ENCODE measurements at places on chromosomes 2 and 18.

GRCh38 chr18:12857991-12858544, 26.0 kb downstream of the PTPN2 start:
- no peak for DNase-seq

GRCh38 chr2:137772451-137772850, 191.8 kb upstream of the HNMT start:
- no peak for DNase-seq

DNA sequence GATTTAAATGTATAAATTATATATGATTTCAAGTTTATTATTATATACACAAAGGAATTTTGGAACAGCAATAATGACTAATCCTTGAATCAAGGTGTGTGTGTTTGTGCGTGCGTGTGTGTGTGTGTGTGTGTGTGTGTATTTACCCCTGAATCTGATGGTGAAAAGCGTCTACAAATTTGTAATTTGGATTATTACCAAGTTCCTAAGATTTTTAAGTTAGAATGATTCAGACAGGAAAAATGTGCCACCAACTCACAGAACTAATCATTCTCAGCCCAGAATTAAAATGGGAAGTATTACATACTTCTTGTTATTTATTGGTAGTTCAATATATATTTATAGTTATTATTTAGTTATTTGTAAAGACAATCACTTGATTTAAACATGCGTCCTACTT, 12.3 kb downstream of the CALCRL start:
- no peak for DNase-seq

GRCh38 chr2:188623995-188624643, 332.4 kb downstream of the GULP1 start:
- no peak for DNase-seq

GRCh38 chr2:240734756-240735155, 43.1 kb downstream of the AQP12A start:
- DNase-seq = no peak

- no peak for DNase-seq
These were observed 3.3 kb downstream of the PDCD1 start for GRCh38 chr2:241855245-241855887.

- no peak for DNase-seq
These were observed 21.7 kb downstream of the CLASP1 start for GRCh38 chr2:121627525-121628050.

- no peak for DNase-seq
These were observed 69.9 kb upstream of the SLC1A4 start for GRCh38 chr2:64919261-64919660.

- no peak for DNase-seq
These were observed 89.6 kb downstream of the ACAA2 start for GRCh38 chr18:49723648-49724180.

DNA sequence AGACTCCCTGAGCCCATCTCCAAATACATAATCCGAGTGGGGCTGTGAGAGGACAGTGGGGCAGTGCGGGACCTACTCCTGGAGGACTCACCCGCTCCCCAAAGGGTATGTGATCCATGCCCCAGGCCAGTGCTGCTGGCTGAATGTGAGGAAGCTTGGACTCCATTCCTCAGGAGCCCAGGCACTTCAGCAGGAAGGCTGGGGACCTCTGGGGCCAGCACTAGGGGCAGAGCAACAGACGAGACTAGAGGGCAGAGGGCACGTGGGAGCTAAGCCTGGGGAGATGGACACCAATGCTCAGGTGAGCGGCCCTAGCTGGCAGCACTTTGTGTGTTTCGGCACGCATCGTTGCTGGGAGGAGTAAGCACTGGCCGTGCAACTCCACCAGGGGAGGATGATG, 84.9 kb downstream of the MALT1 start:
- DNase-seq = no peak

GRCh38 chr2:100182494-100183361, 40.3 kb upstream of the AFF3 start:
- DNase-seq = no peak

DNA sequence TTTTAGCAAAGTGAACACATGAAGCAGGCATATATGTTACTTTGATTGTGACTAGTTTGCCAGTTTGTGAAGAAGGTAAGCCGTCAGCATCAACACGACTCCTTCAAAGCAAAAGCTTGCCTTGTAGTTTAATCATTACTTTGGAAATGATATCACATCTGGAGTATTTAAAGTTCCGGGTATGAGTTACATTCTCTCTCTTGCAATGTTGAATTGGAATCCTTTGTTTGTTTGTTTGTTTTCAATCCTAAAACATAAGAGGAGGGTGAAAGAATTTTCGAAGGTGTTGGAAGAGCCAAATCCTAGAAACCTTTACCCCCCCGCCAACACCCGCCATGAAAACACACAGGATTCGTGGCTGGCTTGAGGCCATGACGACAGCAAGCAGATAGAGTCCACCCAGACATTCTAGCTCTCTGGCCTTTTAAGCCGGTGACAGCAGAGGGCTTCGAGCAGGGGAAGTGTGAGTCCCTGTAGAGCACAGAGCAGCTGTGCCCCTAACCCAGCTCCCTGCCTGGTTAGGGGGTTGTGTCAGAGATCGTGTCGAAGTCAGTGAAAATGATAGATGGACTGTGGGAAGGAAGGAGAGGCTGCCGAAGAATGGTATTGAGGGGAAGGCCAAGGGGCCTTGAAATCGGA, 103.8 kb upstream of the SMIM21 start:
- no peak for DNase-seq

DNA sequence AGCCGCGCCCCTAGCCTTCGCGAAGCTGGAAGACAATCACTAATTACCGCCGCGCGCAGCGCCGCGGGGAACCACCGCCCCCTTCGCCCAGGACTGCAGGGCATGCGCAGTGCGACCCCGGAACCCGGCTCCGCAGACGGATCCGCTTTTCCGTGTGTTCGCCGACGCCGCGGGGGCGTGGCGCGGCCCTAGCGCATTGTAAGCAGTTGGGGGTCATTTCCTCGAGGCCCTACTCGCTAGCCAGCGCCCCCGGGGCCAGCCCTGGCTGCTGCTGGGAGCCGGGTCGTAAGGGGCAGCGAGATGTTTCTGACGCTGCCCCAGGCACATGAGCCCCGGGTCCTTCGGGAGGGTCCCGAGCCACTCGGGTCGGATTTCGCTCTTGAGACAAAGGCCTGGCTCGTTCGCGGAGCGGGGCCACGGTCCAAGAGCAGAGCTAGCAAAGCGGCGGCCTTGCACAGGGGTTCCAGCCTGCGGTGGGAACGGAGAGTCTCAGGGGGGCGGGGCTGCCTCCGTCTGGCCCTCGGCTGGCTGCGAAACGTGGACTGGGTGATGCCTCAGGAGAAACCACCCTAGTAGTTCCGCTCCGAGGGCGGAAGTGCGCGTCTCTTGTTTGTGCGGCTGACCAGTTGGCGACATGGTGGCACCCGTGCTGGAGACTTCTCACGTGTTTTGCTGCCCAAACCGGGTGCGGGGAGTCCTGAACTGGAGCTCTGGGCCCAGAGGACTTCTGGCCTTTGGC, at the start of the genes ELP2 and SLC39A6:
TSS of gene ELP2 (plus strand) at position 600 of the 739 bp plus-strand sequence. CDS start at position 635, 35 bp downstream.
TSS of gene SLC39A6 (minus strand) at position 41 of the 739 bp plus-strand sequence. CDS start 2,333 bp downstream, outside the sequence.
- DNase-seq = peak; percentile 58

GRCh38 chr2:70729647-70730046, 38.4 kb downstream of the ADD2 start:
- DNase-seq = no peak

GRCh38 chr2:108215794-108216211, 24.0 kb upstream of the SULT1C3 start:
- no peak for DNase-seq

DNA sequence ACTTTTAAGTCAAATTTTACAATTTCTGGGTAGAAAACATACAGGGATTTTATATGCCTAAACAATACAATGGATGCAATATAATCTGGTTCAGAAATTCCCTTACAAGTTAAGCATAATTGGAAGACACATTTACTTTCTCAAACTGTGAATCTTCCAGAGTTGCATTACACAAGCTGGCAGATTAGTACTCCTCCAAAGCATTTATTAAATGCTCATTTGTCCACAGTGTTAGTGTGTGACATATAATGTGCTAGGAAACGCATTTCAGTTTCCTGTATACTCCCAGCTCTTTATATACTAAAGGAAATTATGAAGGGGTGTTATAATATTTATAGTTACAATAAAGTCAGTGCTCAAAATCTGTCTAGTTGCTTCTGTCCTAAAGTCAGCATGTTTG, 239.0 kb upstream of the FIGN start:
- DNase-seq = no peak

DNA sequence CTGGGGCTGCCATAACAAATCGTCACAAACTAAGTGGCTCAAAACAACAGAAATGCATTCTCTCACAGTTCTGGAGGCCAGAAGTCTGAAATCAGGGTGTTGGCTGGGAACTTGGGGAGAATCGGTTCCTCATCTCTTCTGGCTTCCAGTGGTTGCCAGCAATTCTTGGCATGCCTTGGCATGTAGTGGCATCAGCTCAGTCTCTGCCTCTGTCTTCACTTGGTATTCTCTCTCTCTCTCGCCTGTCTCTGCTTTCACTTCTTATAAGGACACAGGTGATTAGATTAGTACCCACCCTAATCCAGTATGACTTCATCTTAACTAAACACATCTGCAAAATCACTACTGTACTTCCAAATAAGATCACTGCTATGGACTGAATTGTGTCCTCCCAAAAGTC, 695.4 kb upstream of the ID2 start:
- no peak for DNase-seq

GRCh38 chr2:84905181-84906107, at the start of gene TMSB10:
TSS of gene TMSB10 (plus strand) at chr2:84905656.
- DNase-seq = no peak

- DNase-seq = no peak
These were observed 38.2 kb downstream of the CENPO start for GRCh38 chr2:24831221-24832072.

DNA sequence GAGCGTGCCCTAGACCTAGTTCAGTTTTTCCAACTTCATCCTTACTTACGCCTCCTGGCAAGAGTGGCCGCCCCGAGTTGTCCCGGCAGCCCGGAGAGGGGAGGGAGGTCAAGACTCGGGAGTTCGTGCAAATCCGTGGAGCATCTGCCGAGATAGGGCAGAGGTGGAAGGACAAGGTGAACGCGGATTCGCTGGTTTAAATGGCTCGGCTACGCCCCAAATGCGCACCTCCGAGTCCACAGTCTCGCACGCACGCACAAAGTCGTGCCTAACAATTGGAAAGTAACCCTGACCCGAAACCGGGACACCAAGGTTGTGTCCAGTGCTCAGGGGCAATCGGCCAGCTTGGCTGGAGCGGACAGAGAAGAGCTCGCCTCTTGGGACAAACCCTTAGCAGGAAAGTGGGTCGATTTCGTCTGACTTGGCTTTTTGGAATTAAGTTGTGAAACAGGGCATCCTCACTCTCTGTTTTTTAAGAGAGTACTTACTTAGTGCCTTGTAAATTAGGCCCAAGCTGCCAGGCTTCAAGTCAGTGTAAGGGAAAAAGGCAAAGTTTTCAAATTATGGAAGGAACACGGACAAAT, 726 bp upstream of the SS18 start:
- DNase-seq = no peak

- DNase-seq = no peak
These were observed 279.8 kb downstream of the CLIP4 start for GRCh38 chr2:29394981-29395350.

GRCh38 chr2:237441605-237442274, 27.8 kb upstream of the COL6A3 start:
- DNase-seq = no peak

DNA sequence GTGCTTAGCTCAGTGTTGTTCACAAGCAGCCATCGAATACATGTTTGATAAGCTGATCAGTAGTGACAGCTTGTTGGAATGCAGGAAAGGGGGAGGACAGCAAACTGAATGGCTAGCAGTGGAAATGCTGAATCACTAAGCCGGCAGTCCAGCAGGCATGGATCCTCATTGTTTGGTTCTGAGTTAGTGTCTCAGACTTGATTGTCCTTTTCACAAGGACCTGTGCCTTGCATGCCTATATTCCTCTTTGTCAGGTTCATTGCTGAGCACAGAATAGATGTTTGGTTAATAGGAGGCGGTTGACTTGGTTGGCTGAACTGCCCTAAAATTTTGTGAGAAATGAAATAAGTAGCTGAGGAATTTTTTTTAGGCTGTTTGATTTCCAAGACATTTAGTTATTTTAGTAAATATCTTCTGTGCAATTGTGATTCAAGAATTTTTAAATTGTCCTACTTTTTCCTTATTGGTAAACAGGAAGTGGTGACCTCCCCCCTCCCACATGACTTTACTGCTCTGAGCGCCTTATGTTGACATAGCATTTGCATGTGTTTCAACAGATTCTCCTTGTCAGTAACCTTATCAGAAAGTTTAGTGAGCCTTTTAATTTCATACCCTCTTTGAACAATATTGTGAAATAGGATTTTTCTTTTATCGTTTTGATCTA, 21.4 kb upstream of the STON1 start:
- no peak for DNase-seq

GRCh38 chr2:211479536-211480150, 923.2 kb downstream of the CPS1 start:
- DNase-seq = no peak

GRCh38 chr2:85875350-85876050, 13.3 kb downstream of the ST3GAL5 start:
- DNase-seq = no peak

GRCh38 chr2:203909261-203909967, 27.1 kb upstream of the ICOS start:
- DNase-seq = no peak

GRCh38 chr2:138267161-138267901, 234.2 kb upstream of the SPOPL start:
- DNase-seq = no peak

GRCh38 chr2:15943378-15944280, 3.3 kb downstream of the MYCN start:
- DNase-seq = no peak

- no peak for DNase-seq
These were observed 1.3 kb downstream of the FOXI3 start for GRCh38 chr2:88450925-88451810.

- no peak for DNase-seq
These were observed 72.2 kb upstream of the TMEM87B start for GRCh38 chr2:111982822-111983221.

DNA sequence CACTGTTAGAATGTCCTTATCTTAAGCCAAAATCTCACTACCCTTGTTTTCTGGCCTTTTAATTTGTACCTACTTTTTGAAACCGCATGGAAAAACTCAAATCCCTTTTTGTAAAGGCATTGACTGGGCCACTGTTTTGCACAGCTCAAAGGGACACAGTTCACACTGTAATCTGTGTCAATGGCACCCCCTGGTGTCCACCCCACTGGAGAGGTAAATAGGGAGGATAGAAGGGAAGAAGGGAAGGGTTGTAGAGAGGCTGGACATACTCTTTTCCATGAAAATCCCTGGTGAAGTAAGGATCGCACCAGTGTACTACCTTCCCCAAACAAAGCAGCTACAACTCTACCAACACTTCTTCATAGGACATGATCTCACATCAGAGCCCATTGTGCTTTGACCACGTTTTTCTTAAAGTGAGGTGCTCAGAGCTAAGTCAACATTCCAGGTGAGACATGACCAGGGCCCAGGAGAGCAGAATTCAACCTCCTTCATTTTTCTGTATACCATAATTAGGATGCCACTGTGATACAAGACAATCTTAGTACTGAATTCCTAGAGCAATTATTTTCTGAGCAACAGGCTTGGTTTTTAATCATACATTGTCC, 92.4 kb upstream of the RMDN2 start:
- DNase-seq = peak; percentile 16

GRCh38 chr2:215624423-215624829, 188.6 kb upstream of the FN1 start:
- no peak for DNase-seq

GRCh38 chr2:84458551-84459017, 496 bp downstream of the SUCLG1 start:
- no peak for DNase-seq
